ENCODE measurements at places on chromosomes 1 and 21.

DNA sequence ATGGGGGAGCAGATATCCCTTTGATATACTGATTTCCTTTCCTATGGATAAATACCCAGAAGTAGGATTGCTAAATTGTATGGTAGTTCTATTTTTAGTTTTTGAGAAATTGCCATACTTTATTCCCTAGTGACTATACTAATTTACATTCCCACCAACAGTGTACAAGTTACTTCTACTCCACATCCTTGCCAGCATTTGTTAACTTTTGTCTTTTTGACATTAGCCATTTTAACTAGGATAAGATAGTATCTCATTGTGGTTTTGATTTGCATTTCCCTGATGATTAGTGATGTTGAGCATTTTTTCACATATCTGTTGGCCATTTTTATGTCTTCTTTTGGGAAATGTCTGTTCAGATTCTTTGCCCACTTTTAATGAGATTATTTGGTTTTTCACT lies 620.6 kb upstream of the CAMK1G start:
- DNase-seq = no peak

DNA sequence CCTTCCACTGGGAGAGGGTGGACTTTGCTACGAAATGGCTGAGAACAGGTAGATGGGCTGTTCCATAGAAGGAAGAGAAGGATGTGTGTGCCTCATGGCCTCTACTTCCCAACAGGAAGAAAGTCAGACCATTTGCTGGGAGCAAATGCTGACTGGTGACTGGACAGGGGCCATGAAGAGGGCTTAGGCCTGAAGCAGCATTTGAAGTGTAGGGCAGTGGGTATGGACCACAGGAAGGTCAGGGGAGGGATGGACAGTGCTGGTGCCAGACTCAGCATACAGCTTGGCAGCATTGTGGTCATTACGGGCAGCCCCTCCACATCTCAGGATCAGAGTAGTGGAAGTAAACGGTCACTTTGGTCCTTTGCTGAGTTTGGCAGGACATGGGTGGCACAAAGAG lies 275.7 kb downstream of the MATN1 start:
- no peak for DNase-seq

GRCh38 chr1:223212441-223212840 lies 69.4 kb upstream of the TLR5 start:
- no peak for DNase-seq

DNA sequence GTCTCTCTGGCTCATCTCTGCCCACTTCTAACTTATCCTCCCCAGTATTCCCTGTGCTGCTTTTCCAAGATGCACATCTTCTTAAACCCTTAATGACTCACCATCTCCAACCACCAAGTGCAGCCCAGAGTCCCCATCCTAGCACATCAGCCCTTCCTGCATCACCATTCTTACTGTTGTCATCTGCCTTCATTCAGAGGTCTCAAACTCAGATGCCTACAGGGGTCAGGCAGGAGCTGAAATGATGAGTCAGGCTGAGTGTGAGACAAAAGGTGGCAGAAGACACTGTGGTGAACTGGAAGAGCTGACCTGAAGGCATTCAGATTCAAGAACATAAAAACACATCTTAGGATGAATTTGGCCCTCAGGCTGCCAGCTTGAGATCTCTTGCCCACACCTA lies 34.6 kb downstream of the OLFML2B start:
- no peak for DNase-seq

GRCh38 chr1:33358114-33358794 lies 37.4 kb upstream of the A3GALT2 start:
- no peak for DNase-seq

DNA sequence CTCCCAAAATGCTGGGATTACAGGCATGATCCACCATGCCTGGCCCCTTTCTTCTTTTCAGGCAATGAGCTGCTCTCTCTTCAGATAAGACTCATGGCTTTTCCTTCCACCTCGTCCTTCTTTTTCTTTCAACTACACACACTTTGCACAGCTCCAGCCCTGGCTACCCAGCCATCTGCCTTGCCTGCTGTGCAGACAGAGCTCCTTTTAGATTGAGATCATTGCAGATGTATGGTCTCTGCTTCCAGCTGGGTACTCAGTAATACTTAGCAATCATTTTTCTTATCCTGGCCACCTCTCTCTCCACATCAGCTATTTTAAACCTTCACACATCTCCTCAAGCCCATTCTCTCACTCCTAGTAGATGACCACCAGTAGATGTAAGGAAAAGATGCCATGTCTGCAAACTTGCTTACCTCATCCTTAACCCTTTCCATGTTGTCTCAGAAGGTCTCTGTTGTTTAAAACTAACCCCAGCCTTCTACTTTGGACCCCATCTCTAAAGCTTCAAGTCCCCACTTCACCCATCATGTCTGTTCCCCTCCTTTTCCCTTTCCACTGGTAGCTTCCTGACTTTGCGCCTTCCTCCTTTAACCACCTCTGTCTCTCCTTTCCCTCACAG lies 7.3 kb downstream of the RAB4A start:
- no peak for DNase-seq

Data from activated naive CD8-positive, alpha-beta T cell treated with anti-CD3 and anti-CD28 coated beads, Interleukin-2, amount 50 U/mL, for 24 hours (primary cell).